ENCODE measurements at places on chromosomes 12 and 14. TPM values are rescaled to one million over a fixed set of nuclear protein-coding genes. Genes with fewer than 3 reads are reported as not detected.

Gene IL26
- not detected for polyA plus RNA-seq

Gene PRH2
- polyA plus RNA-seq, result 0.28 TPM

Gene CCDC197
- not detected for polyA plus RNA-seq

GRCh38 chr12:72465940-72466630 is 193.9 kb downstream of the TRHDE start:
- no peak for DNase-seq

- no peak for DNase-seq
These were observed 3.0 kb downstream of the KIF5A start for GRCh38 chr12:57552835-57553313.

- no peak for DNase-seq
These were observed 36.3 kb downstream of the SDR9C7 start for GRCh38 chr12:56897844-56898361.

DNA sequence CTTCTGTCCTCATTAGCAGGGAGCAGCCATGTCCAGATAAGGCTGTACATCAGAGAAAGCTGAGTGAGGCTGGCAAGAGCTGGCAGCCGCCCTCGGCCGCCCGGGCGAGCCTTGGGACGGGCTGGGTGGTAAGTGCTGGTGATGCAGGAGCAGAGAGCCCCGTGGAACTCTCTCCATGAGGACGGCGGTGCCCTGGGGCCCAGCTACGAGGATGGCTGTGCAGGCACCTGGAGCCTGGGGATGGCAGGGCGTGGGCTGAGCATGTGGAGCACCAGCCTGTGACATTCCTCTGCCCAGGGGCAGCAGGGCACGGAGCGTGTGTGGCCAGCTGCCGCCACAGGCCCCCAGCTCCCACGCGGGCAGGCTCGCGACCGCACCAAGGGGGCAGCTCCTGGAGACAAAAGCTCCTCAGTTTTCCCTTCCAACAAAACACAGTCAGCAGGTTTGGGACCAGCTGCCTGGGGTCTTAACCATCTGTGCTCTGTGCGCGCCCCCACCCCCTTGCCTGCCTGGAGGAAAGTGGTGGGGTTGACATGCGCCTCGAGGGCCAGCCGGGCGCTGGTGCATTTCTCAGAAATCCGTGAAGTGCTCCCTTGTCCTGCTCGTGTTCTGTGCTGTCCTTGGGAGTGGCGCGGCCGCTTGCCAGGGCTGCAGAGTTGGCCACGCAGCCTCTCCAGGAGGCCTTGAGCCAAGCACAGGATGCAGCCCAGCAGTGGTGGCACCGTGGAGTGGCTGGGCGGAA is 21.4 kb downstream of the PACS2 start:
- DNase-seq, result no peak

- no peak for DNase-seq
These were observed 674.7 kb upstream of the TMEM132C start for GRCh38 chr12:127592245-127592644.

DNA sequence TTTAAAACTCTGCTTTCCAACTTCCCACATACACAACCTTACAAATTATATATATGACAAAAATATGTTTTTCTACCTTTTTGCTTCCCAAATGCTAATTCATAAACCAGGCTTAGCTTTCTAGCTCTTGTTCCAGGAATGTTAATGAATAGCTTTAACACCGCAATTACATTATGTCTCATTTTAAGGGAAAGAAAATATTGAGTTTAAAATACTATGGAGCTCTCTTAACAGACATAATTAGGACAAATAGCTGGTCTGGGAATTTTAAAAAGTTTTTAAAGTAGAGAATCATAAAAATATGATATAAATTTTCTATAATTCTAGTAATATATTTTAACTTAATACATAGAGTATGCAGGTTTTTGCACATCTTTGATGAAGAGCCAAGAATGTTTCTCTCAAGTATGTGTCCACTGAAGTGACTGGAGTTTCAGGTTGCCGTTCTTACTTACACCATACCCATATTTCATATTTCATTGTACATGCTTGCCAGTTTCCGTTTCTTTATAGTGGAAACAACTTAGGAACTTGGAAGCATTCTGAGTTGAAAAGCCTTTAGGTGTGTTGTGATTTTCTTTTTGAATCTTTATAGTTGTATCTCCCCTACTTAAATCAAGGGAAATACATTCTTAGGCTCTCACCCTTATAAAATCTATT is 90.6 kb upstream of the SLCO1C1 start:
- DNase-seq, result no peak

- DNase-seq, result no peak
These were observed 679.2 kb downstream of the RPL10L start for GRCh38 chr14:45972416-45972815.

DNA sequence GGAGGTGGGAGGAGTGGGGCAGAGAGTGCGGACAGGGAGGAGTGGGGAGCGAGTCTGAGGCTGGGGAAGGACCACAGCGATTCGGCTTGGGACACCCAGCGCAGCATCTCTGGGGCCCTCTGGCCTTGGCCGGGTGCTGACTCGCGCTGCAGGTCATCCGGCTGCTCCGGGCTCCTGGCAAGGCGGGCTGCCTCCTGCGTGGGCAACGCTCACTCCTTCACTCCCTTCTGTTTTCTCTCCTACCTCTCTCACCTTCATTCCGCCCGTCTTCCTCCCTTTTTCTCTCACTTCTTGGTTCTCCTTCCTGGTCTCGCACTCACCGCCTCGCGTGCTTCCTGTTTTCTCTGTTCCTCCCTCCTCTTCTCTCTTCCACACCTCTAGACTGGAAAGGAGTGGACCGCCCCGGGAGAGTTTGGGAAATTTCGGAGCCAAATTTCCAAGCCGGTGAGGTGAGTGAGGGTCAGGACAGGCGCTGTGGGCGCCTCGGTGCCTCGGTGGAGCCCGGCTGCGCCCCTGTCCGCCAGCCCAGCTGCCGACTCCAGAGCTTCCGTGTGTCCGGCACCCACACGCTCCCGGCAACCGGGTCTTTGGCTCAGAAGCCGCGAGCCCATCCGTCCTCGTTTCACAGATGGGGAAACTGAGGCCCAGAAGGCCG is 86.7 kb downstream of the B4GALNT3 start:
- no peak for DNase-seq

GRCh38 chr12:5440978-5441377 is 9.1 kb downstream of the NTF3 start:
- no peak for DNase-seq

GRCh38 chr14:70713096-70713495 is 71.4 kb downstream of the TTC9 start:
- DNase-seq, result no peak

DNA sequence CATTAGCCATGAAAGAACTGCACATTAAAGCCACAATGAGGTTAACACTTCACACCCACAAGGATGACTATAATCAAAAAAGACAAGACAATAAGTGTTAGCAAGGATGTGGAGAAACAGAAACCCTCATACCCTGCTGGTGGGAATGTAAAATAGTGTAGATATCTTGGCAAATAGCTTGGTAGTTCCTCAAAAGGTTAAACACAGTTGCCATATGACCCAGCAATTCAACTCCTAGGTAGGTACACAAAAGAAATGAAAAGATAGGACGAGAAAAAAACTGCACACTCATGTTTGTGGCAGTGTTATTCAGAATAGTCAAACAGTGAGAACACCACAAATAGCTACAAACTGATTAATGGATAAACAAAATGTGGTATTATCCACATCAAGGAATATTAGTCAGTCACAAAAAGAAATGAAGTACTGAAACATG is 93.5 kb downstream of the ATXN2 start:
- DNase-seq, result no peak

DNA sequence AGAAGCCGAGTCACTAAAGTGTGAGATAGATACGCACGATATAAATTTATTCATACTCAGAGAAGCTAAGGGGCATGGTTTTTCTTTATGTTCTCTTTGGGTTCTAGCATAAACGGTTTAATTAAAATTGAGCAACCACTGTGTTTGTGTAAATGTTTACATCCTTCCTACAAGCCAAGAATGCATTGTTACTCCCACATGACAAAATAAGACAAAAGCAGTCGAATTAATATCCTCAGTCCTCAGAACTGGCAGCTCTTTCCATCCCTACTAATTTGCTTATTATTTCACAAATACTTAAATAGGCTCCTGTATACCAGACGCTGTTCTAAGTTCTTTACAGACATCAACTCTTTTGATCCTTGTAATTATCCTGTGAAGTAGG is 32.0 kb downstream of the SSPN start:
- no peak for DNase-seq

DNA sequence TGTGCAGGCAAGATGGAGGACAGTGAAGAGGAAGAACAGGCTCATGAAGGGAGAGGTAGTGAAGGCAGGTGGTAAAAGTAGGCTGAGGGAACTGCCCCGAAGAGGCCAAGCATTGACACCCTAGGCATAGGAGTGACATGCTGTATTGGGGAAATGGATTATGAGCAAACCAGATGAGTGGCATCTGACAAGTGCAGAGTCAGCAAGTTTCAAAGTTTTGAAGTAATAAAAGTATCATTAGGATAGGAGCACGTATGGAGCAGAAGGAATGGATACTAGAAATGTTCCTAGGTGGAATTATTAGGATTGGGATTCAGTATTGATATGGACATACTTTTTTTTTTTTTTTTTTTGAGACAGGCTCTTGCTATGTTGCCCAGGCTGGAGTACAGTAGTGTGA is 139.8 kb downstream of the SAMD4A start:
- no peak for DNase-seq

- no peak for DNase-seq
These were observed 1.3 kb downstream of the GOLT1B start for GRCh38 chr12:21502872-21503271.

DNA sequence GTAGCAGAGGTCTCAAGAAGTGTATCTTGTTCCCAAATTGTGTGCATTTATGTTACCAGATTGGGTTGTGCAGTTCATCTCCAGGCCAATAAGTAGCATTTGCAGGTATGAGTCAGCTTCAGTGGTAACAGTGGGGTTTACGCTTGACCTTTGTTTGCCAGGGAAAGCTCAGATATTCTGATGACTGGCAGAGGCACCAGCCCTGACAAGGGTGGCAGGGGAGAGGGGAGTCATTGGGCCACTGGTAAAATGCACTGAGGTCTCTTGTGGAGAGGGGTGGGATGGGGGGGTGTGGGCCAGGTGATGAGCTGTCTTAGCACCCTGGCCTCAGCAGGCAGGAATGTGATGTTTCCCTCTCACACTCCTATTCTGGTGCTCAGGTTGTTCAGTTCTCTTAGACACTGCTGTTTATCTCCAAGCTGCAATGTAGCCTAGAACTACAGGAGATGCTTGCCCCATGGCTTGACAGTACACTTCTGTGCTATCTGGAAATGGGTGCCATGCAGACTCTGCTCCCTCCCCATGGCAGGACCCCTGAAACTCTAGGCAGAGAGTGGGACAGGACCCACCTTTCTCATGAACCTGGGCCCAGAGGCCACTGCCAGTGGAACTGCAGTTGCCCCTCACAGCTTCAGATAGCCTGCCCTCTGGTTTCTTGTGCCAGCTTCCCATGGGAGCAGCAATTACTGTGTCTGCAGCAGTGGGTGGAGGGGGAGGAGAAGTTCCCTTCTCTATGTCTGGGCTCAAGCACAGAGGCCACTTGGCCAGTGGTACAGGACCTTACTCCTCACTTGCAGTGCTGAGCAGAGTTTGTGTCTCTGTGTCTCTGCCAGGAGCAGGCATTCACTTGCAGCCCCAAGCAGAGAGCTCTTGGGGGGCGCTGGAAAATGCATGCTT is 31.9 kb downstream of the USP15 start:
- no peak for DNase-seq

- no peak for DNase-seq
These were observed 22.7 kb downstream of the YY1 start for GRCh38 chr14:100261621-100262020.

GRCh38 chr12:21505888-21506287 is 4.3 kb downstream of the GOLT1B start:
- DNase-seq, result no peak

GRCh38 chr12:11884116-11884515 is 186.6 kb upstream of the BCL2L14 start:
- DNase-seq, result no peak

DNA sequence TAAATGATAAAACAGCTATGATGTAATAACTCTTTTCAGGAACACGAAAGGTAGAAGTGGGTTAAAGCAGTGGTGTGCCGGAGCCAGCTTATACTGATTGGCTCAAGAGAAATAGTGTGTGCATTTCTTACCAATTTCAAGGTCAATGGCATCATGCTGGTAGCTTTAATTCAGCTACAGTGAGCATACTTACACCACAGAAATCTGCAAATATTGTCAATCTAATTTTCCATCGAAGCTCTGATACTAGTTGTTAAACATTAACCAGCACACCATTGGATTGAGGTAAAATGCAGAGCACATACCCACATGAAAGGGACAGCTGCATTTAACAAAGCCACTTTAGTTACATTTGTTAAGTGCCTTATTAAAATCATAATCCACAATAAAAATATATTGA is 225.7 kb downstream of the KCNC2 start:
- DNase-seq, result no peak

DNA sequence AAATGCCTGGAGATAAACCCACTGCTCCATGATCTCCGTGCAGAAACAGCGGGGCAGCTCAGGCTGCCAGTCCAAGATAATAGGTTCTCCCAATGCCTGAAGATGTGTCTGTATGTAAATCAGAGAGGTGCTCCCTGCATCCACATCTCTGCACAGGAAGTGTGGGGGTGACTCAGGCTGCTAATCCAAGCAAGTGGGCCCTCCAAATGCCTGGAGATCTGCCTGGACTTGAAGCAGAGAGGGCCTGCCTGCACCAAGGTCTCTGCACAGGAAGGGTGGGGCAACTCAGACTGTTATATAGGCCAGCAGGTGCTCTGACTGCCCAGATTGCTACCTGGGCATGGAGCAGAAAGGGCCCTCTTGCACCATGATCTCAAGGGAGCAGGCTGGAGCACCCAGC is 504.7 kb downstream of the LRFN5 start:
- DNase-seq, result no peak
